ENCODE measurements at places on chromosomes 2 and 18.

DNA sequence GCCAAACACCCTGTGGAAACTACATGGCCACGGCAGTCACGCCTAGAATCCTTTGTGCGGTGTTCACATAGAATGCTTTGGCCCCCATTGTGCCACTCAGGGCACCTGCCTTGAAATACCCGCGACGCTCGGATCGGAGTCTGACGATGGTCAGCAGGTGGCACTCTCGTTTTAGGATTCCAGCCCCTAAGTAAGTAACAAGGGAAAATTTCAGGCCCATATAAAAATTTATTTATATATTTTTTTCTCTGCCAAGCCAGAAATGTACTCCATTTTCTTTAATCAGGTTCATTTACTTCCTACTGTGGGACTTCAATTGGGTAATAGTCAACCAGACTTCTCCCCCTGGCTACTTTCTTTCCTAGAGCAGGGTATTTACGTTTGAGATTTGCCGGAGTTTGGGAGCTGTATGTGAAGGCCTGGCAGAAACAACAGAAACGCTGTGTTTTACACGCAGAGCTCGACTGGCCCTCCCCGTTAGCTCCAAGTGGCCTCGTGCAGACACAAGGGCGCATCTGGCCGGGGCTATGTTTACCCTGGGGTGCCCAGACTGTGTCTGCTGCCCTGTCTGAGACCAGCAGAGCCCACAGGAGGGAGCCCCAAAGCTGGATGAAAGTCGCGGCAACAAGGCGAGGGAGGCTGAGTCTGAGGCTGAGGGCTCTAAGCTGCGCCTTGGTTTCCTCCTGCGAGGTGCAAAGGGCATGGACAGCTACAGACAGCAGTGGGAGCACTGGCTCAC lies 41.6 kb downstream of the LRRC30 start:
- peak; percentile 65 for DNase-seq

DNA sequence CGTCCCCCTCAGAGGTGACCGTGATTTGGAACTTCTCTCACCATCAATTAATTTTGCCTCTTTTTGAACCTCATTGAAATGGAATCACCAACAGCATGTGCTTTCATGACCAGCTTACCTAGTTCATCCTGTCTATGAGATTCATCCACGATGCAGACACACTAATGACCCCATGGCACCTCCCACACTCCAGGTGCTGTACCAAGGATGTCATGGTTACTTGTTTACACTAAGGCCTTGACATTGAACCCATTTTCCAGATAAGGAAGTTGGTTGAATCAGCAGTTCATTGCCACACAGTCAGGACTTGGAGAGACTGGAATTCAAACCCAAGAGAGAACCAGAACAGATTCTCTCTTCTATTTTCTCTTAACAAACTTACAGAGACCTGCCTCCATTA lies 139.0 kb downstream of the ZFP36L2 start:
- no peak for DNase-seq

GRCh38 chr18:48821251-48821590 lies 129.5 kb downstream of the SMAD7 start:
- no peak for DNase-seq

GRCh38 chr18:12283666-12284065 lies 24.4 kb upstream of the TUBB6 start:
- no peak for DNase-seq

GRCh38 chr18:59604877-59605276 lies 92.3 kb downstream of the CCBE1 start:
- DNase-seq = no peak

GRCh38 chr2:184814421-184814820 lies 216.1 kb downstream of the ZNF804A start:
- no peak for DNase-seq

DNA sequence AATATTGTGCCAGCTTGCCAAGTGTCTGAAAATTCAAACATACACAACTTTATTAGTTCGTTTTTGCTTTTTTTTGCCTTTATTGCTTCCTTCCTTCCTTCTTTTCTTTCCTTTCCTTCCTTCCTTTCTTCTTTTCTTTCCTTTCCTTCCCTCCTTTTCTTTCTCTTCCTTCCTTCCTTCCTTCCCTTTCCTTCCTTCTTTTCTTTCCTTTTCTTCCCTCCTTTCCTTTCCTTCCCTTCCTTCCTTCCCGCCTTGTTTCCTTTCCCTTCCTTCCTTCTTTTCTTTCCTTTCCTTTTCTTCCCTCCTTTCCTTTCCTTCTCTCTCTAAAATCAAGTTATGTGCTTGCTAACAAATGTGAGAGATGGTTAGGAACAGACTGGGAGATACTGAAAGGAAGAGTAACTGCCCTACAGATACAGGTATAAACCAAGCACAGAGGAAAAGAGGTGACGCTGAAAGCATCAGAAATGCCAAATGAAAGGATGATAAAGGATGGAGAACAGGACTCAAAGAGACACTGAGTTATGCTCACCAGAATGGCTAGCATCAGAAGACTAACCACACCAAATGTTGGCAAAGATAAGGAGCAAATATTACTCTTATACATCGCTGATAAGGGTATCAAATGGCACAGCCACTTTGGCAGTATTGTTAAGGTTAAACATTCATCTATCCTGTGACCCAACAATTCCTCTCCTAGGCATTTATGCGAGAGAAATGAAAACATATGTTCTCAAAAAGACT lies 151.6 kb downstream of the MREG start:
- DNase-seq = no peak

- no peak for DNase-seq
Observed at GRCh38 chr18:64203295-64203694, 54.4 kb upstream of the LINC00305 start.

DNA sequence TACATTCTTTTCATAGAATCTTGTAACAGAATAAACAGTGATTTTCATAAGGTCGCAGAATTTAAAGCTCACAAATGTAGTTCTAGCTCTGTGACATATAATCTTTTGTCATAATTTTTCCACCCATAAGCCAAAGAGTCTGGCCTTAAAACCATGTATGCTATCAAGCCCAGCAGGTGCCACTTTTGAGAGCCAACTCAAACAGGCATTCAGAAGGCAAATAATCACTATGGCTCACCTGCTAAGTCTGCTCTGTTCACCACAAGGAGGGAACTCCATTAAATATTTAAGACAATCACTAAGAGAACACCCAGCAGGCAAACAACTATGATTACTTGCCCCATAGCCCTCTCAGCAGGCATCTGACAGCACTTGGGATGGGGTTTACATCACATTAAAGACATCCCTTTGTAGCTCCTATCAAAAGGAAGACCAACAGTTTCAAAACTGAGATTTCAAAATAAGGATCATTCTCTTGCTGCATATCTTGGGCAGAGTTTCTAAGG lies 241.6 kb downstream of the PDE11A start:
- no peak for DNase-seq

DNA sequence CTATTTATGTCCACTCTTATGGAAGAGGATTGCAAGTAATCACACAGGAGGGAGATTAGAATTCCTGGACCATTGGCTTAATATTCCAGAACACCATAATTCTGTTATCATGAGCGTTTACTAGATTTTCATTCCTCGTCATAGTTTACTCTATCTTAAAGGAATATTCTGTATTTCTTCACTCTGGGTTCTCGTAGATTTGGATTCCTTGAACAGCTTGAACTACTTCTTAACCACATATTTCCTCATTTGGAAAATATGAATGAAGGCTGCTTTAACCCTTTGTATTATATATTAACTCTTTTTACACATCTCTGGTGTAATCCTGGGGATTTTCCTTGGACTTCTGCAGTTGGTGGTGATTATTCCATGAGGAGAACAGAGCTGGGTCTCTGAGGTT lies 46.3 kb upstream of the CCBE1 start:
- peak; percentile 78 for DNase-seq

- no peak for DNase-seq
Observed at GRCh38 chr2:1925516-1925915, 181.2 kb upstream of the PXDN start.

DNA sequence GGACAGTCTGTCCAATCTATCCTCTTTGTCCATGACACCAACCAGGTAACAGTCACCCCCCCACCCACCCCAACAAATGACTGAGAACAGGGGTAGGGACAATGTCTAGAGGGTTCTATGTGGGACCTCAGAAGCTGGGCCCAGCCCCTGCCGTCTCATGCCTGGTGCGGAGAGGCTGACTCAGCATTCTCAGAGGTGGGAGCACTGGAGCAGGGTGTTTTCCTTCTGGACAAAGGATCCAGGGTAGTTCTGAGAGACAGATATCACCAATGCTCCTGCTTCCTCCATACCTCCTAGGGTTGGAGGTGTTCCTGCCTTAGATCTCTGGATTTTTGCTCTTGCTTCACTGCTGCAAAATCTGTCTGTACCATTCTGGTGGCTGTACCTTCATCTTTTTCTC lies 33.9 kb upstream of the SP100 start:
- no peak for DNase-seq

DNA sequence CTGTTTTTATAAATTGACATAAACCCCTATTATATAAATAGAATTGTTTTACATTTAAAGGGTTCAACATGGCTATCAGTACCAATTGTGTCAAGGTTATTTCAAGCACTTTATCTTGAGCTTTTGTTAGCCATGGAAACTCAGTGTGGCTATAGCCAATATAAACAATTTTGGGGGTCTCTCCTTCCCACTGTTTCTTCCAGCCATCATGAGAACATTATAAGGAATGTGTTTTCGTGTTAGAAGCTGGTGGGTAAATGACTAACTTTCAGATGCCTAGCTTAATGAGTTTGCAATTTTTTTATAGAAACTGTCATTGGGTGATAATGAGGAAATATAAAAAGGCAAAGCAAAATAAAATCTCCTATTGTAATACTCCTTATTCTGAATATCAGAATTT lies 153.5 kb upstream of the FOSL2 start:
- DNase-seq = no peak

GRCh38 chr2:182907081-182907830 lies 40.8 kb upstream of the FRZB start:
- no peak for DNase-seq

- peak; percentile 21 for DNase-seq
Observed at GRCh38 chr2:111950236-111950635, 51.8 kb downstream of the MERTK start.

DNA sequence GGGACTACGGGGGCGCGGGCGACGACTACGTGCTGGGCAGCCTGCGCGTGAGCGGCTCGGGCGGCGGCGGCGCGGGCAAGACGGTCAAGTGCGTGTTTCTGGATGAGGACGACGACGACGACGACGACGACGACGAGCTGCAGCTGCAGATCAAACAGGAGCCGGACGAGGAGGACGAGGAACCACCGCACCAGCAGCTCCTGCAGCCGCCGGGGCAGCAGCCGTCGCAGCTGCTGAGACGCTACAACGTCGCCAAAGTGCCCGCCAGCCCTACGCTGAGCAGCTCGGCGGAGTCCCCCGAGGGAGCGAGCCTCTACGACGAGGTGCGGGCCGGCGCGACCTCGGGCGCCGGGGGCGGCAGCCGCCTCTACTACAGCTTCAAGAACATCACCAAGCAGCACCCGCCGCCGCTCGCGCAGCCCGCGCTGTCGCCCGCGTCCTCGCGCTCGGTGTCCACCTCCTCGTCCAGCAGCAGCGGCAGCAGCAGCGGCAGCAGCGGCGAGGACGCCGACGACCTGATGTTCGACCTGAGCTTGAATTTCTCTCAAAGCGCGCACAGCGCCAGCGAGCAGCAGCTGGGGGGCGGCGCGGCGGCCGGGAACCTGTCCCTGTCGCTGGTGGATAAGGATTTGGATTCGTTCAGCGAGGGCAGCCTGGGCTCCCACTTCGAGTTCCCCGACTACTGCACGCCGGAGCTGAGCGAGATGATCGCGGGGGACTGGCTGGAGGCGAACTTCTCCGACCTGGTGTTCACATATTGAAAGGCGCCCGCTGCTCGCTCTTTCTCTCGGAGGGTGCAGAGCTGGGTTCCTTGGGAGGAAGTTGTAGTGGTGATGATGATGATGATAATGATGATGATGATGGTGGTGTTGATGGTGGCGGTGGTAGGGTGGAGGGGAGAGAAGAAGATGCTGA lies 1.4 kb downstream of the SOX11 start:
- DNase-seq = no peak

DNA sequence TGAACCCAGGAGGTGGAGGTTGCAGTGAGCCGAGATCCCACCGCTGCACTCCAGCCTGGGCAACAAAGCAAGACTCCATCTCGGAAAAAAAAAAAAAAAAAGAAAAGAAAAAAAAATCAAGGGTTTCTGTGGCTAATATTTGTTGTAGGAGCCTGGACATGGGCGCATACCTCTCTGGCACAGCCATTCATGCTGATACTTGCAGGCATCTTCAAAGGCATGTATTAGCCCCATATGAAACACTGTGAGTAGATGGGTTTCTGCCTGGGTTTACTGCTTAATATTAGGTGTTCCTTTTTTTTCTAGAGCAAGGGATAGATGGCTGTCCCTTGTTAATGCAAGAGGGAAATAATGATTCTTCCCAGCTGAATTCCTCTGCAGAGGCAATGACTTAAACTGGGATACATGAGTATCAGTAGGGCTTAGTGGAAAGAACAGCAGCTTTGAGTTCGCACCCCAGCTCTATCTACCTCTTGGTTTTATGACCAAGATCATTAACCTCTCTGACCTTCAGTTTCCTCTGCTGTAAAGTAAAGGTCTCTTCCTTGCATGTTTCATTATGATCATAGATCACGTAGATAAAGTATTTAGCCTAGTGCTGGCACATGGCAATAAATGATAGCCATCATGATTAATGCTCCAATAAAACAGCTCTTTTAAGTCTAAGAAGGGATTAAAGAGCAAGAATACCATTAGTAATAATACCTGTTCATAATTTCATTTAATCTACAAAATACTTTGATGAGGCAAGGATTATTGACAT lies 4.5 kb upstream of the ATL2 start:
- DNase-seq = no peak

- DNase-seq = peak; percentile 10
Observed at GRCh38 chr18:10454681-10455557, 484 bp downstream of the APCDD1 start.
